ENCODE measurements at places on chromosomes 12 and 14. TPM values are rescaled to one million over a fixed set of nuclear protein-coding genes. Genes with fewer than 3 reads are reported as not detected.

MARS1 gene
- 167 TPM for polyA plus RNA-seq

DNA sequence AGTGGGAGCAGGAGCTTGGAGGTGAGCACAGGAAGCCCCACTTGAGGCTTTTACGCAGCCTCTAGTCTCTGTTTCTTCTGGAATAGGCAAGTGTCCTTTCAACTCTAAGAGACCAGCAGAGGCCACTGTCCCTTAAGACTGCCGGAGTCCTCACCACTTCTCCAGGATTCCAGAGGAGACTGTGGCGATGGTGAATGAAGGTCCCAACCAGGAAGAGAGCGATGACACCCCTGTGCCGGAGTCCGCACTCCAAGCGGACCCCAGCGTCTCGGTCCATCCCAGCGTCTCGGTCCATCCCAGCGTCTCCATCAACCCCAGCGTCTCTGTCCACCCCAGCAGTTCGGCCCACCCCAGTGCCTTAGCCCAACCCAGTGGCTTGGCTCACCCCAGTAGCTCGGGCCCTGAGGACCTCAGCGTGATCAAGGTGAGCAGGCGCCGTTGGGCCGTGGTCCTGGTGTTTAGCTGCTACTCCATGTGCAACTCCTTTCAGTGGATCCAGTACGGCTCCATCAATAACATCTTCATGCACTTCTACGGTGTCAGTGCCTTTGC, 442 bp downstream of the FLVCR2 start:
- peaks cover 48% of the 10 kb centered on the region for H3K4me1 ChIP-seq
- H3K27ac ChIP-seq, result peak overlapping the region; percentile 47
- DNase-seq, result peak; percentile 31
- peak overlapping the region; percentile 91 for H3K4me3 ChIP-seq
- no peaks in the 10 kb centered on the region for H3K27me3 ChIP-seq
- H3K36me3 ChIP-seq, result no peaks in the 10 kb centered on the region

- peaks cover 58% of the 10 kb centered on the region for H3K4me1 ChIP-seq
- no peaks in the 10 kb centered on the region for H3K36me3 ChIP-seq
- no peak for DNase-seq
- H3K27me3 ChIP-seq, result peaks cover 65% of the 10 kb centered on the region
- no peak overlapping the region for H3K4me3 ChIP-seq
- H3K27ac ChIP-seq, result no peak overlapping the region
Measured at GRCh38 chr12:57474430-57474829, 5.2 kb downstream of the ARHGAP9 start.

GRCh38 chr12:4569261-4569660, 7.3 kb downstream of the DYRK4 start:
- H3K27ac ChIP-seq, result no peak overlapping the region
- no peak for DNase-seq
- H3K27me3 ChIP-seq, result no peaks in the 10 kb centered on the region
- no peaks in the 10 kb centered on the region for H3K4me1 ChIP-seq

- no peak for DNase-seq
- no peak overlapping the region for H3K27ac ChIP-seq
- H3K36me3 ChIP-seq, result no peaks in the 10 kb centered on the region
- H3K27me3 ChIP-seq, result no peaks in the 10 kb centered on the region
- H3K4me3 ChIP-seq, result no peak overlapping the region
Measured at GRCh38 chr12:17352164-17352563, 737.8 kb downstream of the RERGL start.

ACOT4 gene
- not detected for polyA plus RNA-seq

GRCh38 chr12:110230655-110231054, 50.4 kb upstream of the ATP2A2 start:
- H3K27me3 ChIP-seq, result no peaks in the 10 kb centered on the region
- DNase-seq, result no peak
- H3K36me3 ChIP-seq, result no peaks in the 10 kb centered on the region
- H3K4me3 ChIP-seq, result no peak overlapping the region
- peak overlapping the region; percentile 32 for H3K27ac ChIP-seq
- peaks cover 34% of the 10 kb centered on the region for H3K4me1 ChIP-seq

PKP2 gene
- polyA plus RNA-seq, result 15.1 TPM

DNA sequence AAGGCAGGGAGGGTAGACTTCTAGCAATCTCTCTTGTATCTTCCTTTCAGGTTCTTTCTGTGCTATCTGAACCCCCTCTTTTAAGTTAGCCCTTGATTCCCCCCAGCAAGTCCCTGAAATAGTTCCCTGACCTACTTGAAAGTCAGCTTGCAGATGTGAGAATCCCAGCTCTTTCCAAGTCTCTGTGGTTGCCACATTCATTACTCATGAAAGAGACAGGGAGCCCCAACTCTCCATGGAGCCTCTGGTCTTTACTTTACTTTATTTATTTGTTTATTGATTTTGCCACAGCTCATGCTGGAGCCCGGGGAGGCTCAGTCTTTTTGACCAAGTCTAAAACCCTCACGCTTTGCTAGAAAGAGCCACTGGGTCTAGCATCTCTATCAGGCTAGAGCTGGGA, 193.6 kb upstream of the FAR2 start:
- DNase-seq, result no peak
- H3K27me3 ChIP-seq, result no peaks in the 10 kb centered on the region
- H3K4me1 ChIP-seq, result no peaks in the 10 kb centered on the region
- H3K36me3 ChIP-seq, result no peaks in the 10 kb centered on the region

DNA sequence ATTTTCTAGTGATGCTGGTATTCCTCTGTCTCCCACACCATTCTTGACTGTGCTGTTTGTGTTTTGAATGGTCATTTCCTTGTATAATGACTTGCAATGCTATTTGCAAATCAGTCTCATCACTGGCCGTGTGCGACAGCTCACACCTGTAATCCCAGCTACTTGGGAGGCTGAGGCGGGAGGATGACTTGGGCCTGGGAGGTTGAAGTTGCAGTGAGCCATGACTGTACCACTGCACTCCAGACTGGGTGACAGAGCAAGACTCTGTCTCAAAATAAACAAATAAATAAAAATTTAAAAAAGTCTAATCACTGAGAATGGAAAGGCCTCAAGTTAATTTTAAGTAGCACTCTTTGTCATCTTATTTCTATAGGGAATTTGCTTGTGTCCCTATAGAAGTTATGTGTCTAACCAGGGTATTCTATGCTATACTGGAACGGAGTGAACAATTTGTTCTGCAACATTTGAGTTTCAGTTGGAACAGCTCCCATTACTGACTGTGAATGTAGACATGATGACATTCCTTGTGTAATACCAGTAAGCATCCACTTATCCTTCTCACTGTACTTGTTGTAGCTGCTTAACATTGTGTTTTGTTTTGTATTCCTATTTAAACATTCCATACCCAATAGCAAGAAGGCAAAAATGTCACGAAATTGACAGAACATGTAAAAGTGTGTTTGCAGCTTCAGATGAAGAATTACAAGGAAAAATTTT, 126.3 kb downstream of the MGST1 start:
- H3K36me3 ChIP-seq, result no peaks in the 10 kb centered on the region
- H3K27ac ChIP-seq, result no peak overlapping the region
- H3K27me3 ChIP-seq, result no peaks in the 10 kb centered on the region
- no peaks in the 10 kb centered on the region for H3K4me1 ChIP-seq
